Prostate gland (tissue), 2 donors: ENCODE measurements at places on chromosomes 5 and 9. TPM values are rescaled to one million over a fixed set of nuclear protein-coding genes. Genes with fewer than 3 reads are reported as not detected.
A peak's percentile ranks its signal among the peaks of the same experiment; 100 is the strongest.

Gene WDR38
- not detected for total RNA-seq

- no peak overlapping the region for H3K27ac ChIP-seq
- H3K36me3 ChIP-seq = no peaks in the 10 kb centered on the region
- H3K4me1 ChIP-seq = no peaks in the 10 kb centered on the region
- no peak overlapping the region for H3K4me3 ChIP-seq
Observed at GRCh38 chr9:5813824-5814223, 19.1 kb downstream of the ERMP1 start.

GRCh38 chr5:1751026-1751863, 48.4 kb downstream of the MRPL36 start:
- no peak for DNase-seq
- H3K4me1 ChIP-seq = no peaks in the 10 kb centered on the region
- H3K27ac ChIP-seq = no peak overlapping the region
- no peaks in the 10 kb centered on the region for H3K36me3 ChIP-seq

GRCh38 chr5:74272024-74272775, 368.3 kb downstream of the ENC1 start:
- H3K4me1 ChIP-seq = no peaks in the 10 kb centered on the region
- H3K4me3 ChIP-seq = no peak overlapping the region
- no peak overlapping the region for H3K27ac ChIP-seq
- H3K36me3 ChIP-seq = no peaks in the 10 kb centered on the region

GRCh38 chr5:171845040-171845630, 59.5 kb downstream of the SMIM23 start:
- no peaks in the 10 kb centered on the region for H3K27me3 ChIP-seq
- H3K27ac ChIP-seq = no peak overlapping the region
- H3K4me3 ChIP-seq = no peak overlapping the region
- no peak for DNase-seq
- H3K4me1 ChIP-seq = no peaks in the 10 kb centered on the region

- H3K27ac ChIP-seq = no peak overlapping the region
- no peak for DNase-seq
- no peaks in the 10 kb centered on the region for H3K36me3 ChIP-seq
- no peaks in the 10 kb centered on the region for H3K27me3 ChIP-seq
Observed at GRCh38 chr9:83477571-83477970, 60.6 kb downstream of the FRMD3 start.

DNA sequence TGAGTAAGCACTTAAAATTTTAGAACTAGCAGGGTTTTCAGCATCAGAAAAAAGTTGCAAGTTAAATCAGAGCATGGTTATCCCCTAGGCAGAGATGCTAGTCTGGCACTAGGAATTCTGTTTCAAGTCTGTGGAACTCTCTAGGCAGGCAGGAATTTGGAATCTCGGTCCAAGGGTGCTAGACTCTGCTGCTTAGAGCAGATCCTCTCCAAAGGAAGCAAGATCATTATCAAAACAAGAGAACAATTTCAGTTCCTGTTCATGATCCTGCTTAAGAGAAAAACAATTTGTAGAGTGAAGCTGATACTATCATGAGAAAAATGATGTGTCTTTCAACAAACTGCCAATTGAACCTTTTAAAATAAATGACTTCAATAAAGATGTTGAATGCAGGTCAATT, 420.7 kb downstream of the KIF4B start:
- H3K4me1 ChIP-seq = no peaks in the 10 kb centered on the region
- H3K36me3 ChIP-seq = no peaks in the 10 kb centered on the region
- H3K27ac ChIP-seq = no peak overlapping the region
- no peaks in the 10 kb centered on the region for H3K27me3 ChIP-seq
- no peak overlapping the region for H3K4me3 ChIP-seq

DNA sequence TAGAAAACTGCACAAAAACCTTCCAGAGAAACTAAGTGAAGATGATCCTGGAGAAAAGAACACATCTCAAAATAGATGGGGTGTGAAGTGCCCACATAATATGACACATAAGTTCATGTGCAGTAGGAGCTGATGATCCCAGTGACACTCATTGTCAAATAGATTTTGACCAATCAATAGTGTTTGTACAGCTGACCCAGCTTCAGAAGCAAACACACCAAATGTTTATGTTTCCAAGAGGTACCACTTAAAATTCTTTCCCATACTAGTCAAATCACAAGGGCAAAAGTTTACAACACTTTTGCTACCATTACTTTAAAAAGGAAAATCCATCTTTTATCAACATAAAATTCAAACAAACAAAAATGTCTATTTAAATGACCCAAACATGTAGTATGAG, 175.0 kb downstream of the MLLT3 start:
- no peak overlapping the region for H3K27ac ChIP-seq
- no peak overlapping the region for H3K4me3 ChIP-seq
- no peaks in the 10 kb centered on the region for H3K36me3 ChIP-seq
- H3K27me3 ChIP-seq = no peaks in the 10 kb centered on the region

Gene RNF183
- 0.57 TPM for total RNA-seq

- H3K27me3 ChIP-seq = no peaks in the 10 kb centered on the region
- DNase-seq = no peak
- H3K36me3 ChIP-seq = no peaks in the 10 kb centered on the region
- H3K27ac ChIP-seq = no peak overlapping the region
- H3K4me3 ChIP-seq = no peak overlapping the region
- H3K4me1 ChIP-seq = no peaks in the 10 kb centered on the region
Observed at GRCh38 chr9:123864251-123864650, 65.7 kb downstream of the DENND1A start.

DNA sequence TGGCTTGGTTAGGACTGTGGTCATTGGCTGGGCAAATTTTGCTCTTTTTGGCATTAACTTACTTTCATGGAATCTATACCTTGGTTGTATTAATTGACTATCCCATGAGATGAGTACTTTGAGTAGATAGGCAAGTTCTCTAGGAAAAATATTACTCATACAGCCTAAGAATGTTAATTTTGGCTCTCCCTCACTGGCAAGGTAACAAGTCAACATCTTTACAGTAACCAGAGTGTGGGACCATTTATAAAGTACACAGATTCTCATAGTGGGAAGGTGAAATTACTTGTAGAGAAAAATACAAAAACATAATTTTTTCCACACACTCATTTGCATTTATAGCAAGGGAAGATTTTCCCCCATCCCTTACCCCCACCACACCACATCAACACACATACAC, 154.6 kb upstream of the ZNF608 start:
- H3K4me3 ChIP-seq = no peak overlapping the region
- H3K4me1 ChIP-seq = no peaks in the 10 kb centered on the region
- H3K27me3 ChIP-seq = no peaks in the 10 kb centered on the region

DNA sequence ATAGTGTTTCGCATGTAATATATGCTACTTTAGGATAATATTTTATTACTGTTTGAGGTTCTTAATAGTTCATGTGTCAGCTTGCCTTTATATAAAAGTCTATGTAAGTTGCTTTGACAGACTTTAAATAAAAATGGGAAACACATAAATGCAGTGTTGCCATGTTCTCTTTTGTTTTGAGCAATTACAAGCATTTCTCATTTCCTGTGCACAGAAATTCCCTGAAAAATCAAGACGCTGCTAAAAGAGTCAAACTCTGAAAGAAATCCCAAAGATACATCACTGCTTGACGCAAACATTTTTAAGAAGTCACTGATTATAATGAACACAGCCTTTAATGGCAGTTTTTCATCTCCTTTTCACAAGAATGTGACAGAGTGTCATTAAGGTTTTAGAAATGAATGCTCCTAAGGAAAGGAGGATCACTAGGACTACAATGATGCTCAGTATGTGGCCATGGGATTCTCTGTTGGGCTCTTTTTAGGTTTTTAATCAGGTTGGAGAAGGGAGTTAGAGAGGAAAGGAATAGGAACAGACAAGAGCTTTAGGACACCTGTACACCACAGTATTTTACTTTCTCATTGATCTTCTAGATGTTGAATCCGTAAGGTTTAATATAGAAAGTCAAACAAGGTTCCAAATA, 29.4 kb downstream of the ZCCHC7 start:
- no peak for DNase-seq
- H3K27ac ChIP-seq = no peak overlapping the region
- H3K36me3 ChIP-seq = no peaks in the 10 kb centered on the region

Gene HTR4
- not detected for total RNA-seq

- H3K27me3 ChIP-seq = no peaks in the 10 kb centered on the region
- H3K27ac ChIP-seq = peak overlapping the region; percentile 40
- no peak overlapping the region for H3K4me3 ChIP-seq
- DNase-seq = peak; percentile 66
- H3K4me1 ChIP-seq = no peaks in the 10 kb centered on the region
Observed at GRCh38 chr9:129006328-129007034, 21.6 kb downstream of the SH3GLB2 start.

Gene PRKACG
- not detected for total RNA-seq

DNA sequence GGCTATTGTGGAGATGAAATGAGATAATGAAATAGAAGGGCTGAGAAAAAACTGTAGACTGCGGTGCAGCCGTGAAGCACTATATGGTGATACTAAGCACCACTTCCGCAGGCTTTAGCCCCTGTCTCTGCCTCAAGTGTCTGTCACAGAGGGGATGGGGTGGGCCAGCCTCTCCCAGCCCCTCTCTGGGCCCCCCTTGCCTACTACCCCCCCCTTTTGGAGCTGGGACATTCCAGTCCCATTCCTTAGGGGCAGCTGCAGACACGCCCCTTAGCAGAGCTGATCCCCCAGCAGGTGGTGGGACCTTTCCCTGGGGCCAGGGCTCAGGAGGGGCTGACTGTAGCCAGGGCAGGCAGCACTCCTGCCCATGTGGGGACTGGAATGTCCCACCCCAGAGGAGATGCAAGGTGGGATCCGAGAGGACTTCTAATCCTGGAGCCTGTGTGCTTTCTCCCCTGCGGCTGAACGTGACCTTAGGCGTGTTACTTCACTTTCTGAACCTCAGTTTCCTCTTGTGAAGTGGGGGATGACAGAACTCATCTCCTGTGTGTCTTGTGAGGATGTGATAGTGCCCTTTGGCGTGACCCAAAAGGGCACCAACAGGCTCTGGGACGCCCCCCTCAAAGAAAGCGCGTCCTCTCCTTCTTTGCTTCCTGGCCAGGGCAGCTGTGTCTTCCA, 1.9 kb downstream of the N4BP3 start:
- no peaks in the 10 kb centered on the region for H3K27me3 ChIP-seq
- H3K27ac ChIP-seq = no peak overlapping the region
- H3K4me3 ChIP-seq = no peak overlapping the region
- H3K36me3 ChIP-seq = no peaks in the 10 kb centered on the region
- DNase-seq = no peak
- no peaks in the 10 kb centered on the region for H3K4me1 ChIP-seq

Gene SPAAR
- 0.64 TPM for total RNA-seq

Gene AMBP
- 0.23 TPM for total RNA-seq

DNA sequence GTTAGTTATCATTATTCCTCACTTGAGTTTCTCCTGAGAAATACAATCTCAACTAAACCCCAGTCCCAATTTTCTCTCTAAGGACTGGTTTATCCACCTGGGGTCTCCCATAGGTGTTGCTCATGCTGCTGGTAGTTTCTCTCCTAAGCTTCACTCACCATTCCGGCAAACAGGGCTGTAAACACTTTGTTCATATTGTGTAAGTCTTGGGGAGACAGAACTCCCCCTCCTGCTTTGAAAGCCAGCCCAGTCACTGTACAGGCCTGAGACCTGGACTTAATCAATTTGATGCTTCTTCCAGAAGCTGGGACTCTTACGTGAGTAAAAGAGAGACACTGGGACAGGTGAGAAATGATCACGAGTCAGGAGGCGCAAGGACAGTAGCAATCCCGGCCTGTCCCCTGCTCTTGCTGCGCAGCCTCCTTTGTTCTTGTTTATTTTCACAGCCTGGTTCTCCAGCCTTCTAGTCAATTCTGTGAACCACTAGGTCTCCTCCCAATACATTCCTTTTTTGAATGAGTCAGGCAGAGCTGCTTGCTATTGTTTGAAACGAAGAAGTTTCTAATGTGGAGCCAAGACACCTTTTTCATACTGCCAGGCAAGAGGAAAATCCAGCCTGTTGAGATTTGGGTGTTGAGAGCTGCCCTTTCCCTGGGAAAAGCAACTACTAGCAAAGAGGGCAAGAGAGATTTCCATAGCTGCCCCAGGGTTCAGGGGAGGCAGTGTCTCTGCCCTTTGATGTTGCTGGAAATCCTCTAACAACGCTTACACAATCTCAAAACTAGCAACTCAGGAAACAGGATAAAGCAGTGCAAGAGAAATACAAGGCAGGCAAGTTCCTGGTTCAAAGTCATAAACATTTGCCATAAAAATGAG, 9.2 kb upstream of the SHROOM1 start:
- no peaks in the 10 kb centered on the region for H3K27me3 ChIP-seq
- peaks cover 9% of the 10 kb centered on the region for H3K4me1 ChIP-seq
- no peak overlapping the region for H3K4me3 ChIP-seq
- peak; percentile 65 for DNase-seq
